ENCODE measurements at places on chromosomes 1 and 21.

DNA sequence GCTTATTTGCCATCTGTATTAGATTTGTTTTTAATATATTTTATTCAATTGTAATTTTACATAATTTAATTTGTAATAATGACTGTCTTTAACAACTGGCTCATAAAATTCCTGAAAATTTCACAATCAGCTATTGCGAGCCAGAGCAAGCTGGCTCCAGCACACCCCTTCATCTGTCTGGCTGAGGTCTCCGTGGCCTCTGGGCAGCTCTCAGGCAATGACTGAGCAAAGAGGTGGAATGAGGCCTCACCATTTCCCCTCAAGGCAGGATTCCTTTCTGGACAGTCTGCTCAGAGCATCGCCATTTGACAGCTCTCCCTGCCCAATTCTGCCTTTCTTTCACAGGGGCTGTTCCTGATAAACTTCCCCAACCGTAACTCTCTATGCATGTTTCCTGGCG, 5.8 kb upstream of the KANK4 start:
- DNase-seq = no peak

- peak; percentile 43 for DNase-seq
Measured at GRCh38 chr1:201119206-201120197, 7.3 kb upstream of the CACNA1S start.

GRCh38 chr1:25906644-25907300, 553 bp upstream of the STMN1 start:
- DNase-seq = no peak

DNA sequence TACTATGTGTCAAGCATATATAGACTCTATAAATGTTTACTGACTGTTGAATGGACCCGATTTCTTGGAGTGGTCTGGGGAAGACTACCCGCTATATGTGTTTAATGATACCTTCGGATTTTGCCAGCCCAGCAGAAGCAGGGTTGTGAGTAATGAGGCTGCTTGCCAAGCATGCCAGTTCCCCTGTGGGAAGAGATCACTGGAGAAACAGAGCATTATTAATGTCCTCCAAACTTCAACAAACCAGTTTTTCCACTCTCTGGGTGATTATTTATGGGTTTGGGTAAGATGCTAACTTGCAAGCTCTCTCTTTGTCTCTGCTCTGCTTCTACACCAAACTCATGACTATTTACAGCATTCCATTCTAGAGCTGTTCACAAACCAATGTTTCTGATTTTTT, 25.1 kb upstream of the PHGDH start:
- no peak for DNase-seq

DNA sequence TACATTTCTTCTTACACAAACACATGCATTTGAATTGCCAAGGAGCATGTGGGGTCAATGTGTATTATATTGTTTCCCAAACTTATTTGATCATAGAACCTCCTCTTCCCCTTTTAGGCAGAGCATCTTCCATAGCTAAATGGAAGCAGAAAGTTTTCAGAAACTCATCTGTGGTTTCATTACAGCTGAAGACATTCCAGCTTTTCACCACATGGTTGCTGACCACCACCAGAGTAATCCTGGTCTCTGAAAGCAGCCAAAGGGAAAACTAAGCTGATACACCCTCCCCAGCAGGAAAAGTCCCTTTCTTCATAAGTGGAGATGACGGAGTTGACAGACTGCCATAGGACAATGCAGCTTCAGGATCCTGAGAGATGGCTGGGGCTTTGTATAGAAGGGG, 30.2 kb upstream of the OTUD3 start:
- no peak for DNase-seq

GRCh38 chr21:34885125-34885524, 164.0 kb downstream of the RUNX1 start:
- no peak for DNase-seq

DNA sequence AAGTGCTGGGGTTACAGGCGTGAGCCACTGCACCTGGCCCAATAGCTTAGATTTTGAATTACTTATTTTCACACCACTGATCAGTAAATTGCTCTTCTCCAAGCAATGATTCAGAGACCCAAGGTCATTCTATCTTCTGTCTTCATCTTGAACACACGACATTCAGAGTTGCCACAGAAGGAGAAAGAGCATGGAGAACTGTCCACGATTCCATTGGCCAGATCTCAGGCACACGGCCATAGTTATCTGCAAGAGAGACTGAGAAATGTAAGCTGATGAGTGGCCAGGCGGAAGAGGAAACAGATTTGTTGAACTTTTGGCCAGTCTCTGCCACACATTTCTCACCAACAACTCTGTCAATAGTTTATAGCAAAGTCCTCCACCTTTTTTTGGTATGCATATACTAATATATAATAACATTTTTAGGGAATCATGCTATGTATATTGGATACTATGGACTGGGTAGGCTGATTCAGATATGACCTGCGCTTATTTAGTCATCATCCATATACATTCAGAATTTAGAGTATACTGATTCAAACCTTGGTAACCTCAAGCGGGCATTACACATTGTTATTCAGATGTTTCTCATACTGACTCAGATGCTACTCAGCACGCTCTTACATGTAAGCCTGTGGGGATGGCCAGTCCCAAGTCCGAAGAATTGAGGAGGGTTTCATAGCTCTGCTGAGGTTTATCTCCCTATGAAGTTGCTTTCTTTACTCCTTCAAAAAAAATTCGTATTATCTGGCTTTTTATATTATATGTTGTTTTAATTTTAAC, 25.5 kb upstream of the CAP1 start:
- DNase-seq = no peak

DNA sequence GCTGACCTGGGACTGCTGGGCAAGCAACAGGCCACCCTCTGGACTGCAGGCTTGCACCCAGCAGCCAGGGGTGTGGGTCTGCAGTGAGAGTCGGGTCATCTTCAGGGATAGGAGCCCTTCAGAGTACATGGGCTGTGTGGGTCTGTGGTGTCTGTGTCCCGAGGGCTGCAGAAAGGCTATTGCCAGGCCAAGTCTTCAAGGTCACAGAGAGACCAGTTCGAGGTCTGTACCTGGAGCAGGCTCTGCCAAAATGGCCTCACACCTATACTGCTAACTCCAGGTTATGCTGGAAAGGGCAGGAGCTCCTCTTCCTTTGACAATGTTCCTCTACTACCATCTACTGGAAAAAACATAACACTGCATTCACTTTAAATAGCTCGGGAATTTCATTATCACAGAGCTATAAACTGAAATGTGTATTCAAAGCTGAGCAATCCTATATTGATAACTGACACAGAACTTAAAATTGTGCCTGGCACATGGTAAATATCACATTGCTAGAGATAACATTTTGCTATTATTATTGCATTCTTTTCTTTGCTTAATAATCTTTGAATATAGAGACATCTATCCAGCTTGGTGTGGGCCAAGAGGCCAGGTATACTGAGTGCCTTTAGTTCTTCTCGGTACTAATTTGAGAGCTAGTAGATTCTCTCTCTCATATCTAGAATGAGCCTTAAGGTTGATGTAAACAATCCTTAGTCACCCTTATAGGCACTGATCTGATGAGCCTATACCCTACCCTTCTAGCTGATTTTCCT, 6.9 kb upstream of the DNAH14 start:
- no peak for DNase-seq

DNA sequence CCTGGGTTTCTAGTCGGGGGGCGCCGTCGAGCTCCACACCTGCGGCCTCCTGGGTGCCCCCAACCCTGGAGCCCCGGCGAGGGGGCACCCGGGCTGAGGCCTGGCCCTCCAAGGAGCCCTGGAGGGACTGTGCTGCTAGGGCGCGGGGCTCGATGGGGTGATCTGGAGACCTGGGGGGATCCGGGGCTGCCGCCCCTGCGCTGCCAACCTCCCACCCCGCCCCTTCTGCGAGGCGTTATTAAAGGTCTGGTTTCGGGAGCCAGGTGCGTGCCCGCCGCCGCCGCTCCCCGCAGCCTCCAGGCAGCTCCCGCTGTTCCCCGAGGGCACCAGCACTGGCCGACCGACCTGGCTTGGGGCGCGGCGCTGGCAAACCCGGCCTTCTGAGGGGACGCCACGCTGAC, 746 bp upstream of the POFUT2 start:
- no peak for DNase-seq

DNA sequence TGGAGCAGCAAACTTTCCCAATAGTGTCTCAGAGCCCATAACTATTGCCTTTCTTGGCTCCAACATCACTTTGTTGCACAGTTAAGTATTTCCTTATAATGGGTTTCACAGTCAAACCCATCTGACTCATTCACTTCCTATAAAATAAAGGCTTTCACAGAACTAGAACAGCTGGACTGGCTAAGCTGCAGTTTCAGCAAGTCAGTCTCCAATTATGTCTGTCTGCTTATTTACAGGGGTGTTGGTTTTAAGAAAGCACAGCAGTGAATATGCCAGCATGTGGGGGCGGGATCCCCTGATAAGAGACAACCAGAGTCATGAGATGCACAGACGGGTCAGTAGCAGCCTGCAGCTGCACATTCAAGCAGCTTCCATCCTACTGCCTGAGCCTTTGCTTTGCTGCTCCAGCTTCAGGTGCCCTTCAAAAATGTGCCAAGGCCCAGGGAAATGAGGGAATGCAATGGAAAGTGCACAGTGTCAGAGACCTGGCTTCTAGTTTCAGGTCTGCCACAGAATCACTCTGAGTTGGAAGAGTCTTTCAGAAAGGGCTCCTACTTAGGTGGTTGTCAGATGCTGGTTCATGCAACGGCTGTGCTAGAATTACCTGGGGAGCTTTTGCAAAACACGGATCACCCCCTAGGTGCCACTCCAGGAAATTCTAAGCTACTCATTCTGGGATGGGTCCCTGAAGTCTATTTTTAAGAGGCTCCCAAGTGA, 24.8 kb downstream of the RNF19B start:
- DNase-seq = no peak

Data from T-helper 17 cell (primary cell).